Activated CD4-positive, alpha-beta T cell treated with anti-CD3 and anti-CD28 coated beads, Interleukin-10, Interleukin-2, amounts not matched to agents 100 ng/mL and 50 ng/mL, durations not matched to agents 16 hours and 8 hours (primary cell): ENCODE measurements at places on chromosomes 3 and 15.

DNA sequence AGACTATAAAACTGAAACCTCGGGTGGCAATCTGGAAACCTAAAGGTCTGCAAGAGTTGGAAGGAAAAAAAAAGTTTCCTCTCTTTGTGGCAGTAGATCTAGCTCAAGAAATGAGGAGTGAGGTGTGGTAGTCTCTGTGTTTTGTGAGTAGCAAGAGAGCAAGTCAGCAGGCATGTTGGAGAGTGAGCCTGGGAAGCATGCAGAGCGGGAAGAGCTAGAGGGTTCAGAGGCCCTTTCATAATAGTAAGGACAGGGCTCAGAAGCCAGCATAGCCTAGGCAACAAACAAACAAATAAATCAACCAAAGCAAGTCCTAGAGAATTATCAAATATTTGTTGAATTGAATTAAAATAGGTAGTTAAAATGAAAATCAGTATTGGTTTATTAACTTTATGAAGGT lies 189.7 kb upstream of the CBLB start:
- DNase-seq: no peak

DNA sequence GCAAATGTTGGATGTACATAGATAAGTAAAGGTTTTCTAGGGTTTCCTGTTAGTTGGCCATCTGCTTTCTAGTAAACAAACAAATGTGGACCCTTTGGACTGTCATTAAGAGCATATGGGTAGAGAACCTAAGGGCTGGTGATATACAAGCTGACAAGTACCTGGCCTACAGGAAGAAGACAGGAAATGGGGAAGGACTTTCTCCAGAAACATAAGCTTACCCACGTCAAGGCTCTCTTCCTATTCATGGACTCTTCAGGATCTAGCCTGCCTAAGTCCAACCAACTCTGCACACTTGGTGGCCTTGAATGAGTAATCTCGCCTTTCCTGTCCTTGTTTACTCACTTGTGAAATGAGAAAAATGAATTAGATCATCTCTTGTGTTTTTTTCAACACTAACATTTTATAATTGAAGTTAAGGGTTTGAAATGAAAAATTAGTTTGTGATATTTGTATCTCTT lies 22.2 kb upstream of the GOLIM4 start:
- peak; percentile 2 for DNase-seq

GRCh38 chr3:156207802-156208685 lies 87.7 kb downstream of the KCNAB1 start:
- DNase-seq: peak; percentile 22

DNA sequence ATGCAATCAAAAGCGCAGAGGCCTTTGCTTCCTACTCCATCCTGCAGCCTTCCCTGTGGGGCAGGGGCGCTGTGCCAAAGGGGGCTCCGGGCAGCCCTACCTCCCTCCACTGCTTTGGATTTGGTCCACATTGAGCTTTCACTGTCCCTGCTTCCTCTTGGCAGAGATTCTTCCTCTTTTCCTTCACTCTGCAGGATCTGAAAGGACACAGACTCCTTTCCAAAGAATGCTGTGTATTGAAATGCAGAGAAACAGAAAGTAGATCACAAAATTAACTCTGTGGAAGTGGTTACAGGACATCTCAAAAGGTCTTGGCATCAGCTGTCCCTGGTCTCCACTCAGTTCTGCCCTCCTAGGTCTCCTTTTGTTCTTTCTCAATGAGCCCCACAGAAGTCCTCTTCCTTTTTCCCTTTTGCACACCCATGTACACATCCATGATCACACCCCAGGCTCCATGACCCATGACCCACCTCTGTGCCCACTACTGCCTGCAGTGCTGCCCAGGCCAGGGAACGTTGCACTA lies 64.1 kb downstream of the CCR1 start:
- DNase-seq: no peak

DNA sequence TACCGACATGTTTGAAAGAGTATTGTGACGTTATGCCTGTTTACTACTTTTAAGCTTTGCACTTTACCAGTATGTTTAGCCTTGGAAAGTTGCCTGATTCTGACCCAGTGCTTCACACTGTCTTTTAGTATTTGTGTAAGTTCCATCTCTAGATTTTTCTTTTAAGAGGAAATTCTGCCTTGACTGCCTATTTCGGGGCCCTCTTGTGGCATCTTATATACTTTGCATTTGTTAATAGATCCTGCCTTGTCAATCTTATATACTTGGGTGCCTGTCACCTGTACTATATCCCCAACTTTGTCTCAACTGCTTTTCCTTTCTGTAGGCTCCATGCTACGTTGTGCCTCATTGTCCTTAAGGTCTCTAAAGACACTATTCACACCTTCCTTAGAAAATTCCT lies 244.6 kb downstream of the STXBP5L start:
- no peak for DNase-seq

- no peak for DNase-seq
Observed at GRCh38 chr3:159378396-159379194, 576.7 kb downstream of the MFSD1 start.

DNA sequence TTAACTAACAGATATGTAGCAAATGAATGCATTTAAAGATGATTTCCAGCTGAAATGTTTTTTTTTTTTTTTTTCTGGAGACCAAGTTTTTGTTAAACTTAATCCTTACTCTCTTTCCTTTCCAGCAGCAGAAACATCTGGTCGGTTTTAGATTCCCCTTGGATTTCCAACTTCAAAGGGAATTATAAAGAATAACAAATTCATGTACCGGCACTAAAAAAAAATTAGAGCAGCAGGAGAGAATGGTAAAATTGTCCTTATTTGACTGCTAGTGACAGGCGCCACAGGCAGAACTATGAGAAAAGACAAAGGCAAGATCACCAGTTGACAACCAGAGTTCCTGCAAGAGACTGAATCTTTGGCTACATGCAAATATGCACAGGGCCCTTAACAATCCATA lies 393.3 kb downstream of the TIGIT start:
- DNase-seq: no peak

DNA sequence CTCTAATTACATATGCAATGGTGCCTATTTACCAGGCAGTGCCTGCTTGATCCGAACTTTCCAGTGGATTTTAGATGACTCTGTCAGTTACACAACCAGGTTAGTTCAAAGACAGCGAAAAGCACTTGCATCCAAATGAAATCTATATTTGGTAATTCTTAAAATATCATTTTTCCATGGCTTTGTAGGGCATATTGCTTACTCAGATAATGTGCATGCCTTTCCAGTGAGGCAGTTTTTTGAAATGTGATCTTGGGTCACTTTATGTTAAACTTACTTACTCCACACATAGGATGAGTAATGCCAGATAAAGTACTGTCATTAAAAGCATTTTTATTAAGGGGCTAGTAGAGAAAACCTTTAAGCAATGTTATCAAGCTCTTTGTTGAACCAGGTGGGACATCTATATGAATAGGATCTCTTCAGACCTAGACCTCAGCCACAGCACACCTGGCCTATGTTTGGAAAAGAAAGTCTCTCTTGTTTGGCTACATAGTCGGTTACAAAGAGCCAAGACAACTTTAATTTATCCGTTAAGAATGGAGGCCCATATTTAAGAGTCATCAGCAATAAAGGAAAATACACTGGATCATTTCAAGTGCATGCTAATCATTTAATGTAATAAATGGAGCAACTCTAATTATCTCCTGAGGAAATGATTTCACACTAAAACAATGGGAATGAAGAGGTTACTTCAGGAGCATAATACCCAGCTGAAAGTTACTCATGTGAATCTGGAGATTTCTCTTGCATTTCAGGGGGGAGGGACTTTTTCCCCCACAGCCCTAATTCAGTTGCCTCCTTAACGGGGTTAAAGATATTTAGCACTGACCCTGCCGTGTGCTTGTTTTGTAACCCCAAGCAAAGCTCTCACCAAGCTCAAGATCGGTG lies 56.3 kb upstream of the TMCO5A start:
- no peak for DNase-seq

DNA sequence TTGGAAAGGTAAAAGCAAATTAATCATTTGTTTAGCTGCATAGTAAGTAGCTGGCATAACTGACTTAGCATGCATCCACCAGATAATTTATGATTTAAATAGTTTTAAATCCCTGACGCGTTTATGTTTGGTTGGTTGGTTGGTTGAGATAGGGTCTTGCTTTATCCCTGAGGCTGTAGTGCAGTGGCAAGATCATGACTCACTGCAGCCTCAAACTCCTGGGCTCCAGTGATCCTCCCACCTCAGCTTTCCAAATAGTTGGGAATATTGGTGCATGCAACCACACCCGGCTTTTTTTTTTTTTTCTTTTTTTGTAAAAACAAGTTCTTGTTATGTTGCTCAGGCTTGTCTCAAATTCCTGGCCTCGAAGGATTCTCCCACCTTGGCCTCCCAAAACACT lies 263.4 kb downstream of the MCTP2 start:
- DNase-seq: no peak

DNA sequence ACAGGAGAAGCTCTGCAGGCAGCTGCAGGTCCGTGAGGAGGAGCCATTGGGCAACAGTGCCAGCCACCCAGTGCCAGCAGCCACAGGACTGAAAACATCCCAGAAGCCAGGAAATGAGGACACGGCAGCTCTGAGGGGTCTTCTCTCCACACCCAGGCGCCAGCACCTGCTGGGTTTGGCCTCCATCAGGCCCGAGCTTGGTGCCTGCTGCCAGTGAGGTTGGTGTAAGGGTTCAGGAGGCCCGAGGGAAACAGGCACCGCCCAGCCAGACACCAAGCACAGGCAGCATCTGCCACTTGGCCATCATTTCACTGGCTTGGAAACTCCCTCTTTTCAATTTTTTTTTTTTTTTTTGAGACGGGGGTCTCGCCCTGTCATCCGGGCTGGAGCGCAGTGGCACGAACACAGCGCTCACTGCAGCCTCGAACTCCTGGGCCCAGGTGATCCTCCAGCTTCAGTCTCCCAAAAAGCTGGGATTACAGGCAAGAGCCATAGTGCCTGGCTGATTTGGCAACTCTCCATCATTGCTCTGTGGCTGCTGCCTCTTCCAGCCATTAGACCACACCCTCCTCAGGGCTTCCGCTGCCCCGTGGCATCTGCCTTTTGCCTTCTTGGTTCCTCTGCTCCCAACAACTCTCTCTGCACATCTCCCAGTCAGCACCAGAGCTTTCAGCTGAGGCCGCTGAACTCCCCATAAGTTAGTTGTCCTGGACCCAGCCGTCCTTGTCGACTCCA lies 1.5 kb upstream of the ITIH3 start:
- no peak for DNase-seq

- DNase-seq: no peak
Observed at GRCh38 chr3:151387432-151387831, 2.9 kb upstream of the P2RY12 start.

DNA sequence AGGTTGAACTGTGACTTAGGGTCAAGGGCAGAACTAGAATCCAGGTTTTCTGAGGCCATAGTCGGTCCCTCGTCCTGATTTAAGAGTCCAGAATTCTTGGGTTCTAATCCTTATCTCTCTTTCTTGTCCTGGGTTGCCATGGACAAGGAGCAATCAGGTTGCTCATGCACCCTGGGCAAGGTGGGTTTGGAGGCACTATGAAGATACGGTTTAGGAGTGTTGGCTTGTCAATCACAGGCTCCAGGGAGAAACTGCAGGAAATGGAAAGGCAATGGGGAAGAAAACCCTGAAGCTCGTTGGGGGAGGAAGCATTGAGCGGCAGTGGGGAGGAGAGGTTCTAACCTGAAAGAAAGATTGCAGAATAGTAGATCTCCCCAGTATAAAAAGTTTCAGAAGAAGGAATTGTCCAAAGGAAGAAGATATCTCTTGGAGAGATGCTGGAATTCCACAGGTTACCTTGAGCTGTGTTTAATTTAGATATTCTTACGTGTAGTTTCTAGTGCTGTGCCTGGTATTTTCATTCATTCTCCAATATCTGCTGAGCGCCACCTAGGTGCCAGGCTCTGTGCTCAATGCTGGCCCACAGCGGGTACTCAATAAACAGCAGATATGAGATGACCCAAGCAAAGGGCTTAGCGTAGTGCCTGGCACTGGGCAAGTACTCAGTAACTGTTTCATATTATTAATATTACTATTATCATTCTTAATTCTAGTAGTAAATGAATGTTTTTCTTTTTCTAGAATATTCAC lies 2.0 kb downstream of the ACAN start:
- peak; percentile 23 for DNase-seq

DNA sequence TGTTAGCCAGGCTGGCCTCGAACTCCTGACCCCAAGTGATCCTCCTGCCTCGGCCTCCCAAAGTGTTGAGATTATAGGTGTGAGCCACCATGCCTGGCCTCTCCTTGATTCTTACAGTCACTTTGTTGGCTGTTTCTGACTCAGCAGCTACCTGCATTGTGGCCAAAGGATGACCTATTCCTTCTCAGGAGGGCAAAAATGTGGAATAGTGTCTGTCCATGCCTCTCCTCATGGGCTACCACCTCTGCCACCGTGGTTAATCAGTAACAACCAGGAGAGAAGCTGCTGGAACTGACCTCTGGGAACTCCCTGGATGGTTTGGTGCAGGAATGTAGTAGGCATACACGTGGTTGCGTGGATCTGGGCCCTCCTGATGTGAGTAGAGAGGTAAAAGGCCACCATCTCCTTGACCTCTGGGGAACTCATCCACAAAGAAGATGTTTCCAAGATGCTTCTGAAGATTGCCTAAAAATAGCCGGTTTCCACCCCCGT lies 63.3 kb downstream of the FLNB start:
- DNase-seq: no peak

GRCh38 chr15:63474810-63475316 lies 29.5 kb upstream of the USP3 start:
- DNase-seq: no peak

- peak; percentile 74 for DNase-seq
Observed at GRCh38 chr3:51942603-51943450, 664 bp downstream of the PARP3 start.

DNA sequence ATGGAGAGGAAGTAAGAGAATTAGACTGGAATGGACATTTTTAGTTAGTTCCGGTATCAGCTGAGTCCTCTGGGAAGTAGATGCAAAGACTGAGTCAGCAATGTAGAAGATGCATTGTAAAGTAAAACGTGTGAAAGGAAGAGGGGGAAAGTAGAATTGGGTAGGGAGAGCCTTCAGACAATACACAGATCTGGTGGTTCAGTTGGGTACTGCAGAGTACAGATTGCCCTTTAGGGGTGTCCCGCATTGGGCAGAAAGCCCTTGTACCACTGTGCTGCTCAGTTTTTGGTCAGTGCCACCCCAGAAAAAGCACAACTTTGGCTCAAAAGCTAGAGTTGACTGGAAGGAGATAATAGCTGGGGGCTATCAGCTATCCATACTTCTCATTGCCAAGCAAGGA lies 247.4 kb downstream of the KBTBD8 start:
- no peak for DNase-seq

GRCh38 chr3:65811892-65812291 lies 226.8 kb downstream of the MAGI1 start:
- no peak for DNase-seq

GRCh38 chr15:61527836-61528580 lies 298.9 kb upstream of the RORA start:
- DNase-seq: no peak

- no peak for DNase-seq
Observed at GRCh38 chr15:91447991-91448644, 348.1 kb downstream of the SV2B start.
